ENCODE measurements at places on chromosomes 12 and 14.

- DNase-seq = no peak
These were observed 110.1 kb downstream of the DNAI7 start for GRCh38 chr12:25084816-25085215.

DNA sequence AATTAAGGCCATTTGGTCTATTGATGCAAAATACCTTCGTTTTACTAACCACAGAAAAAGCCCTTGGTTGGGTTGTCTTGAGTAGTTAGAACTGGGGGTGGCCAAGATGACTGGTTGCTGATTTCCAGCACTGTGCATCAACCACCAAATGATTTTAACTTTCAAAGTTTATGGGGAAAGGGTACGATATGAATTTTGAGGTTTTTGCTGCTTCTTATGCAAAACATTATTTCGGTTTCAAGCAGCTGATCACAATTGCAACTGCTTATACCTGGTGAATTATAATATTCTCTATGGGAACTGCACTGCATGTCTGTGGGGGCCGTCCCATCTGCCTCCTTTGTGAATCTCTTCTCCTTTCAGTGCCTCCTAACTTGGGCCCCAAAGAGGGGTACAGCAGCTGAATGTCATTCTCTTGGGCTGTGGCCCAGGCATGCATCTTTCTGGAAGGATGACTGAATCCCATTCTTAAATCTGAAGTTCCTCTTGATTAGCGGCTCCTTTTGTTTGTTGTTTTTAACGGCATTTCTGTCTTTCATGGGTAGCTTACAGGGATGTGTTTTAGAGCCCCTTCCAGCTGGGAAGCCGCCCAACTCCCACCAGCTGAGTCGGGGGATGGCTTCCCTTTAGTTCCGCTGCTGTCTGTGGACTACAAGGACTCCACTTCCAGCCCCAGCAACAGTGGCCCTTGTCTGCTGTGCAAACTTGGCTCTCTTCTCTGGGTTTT lies 479.8 kb downstream of the ZFP36L1 start:
- DNase-seq = no peak

GRCh38 chr14:55139141-55139540 lies 10.1 kb downstream of the LGALS3 start:
- DNase-seq = no peak

DNA sequence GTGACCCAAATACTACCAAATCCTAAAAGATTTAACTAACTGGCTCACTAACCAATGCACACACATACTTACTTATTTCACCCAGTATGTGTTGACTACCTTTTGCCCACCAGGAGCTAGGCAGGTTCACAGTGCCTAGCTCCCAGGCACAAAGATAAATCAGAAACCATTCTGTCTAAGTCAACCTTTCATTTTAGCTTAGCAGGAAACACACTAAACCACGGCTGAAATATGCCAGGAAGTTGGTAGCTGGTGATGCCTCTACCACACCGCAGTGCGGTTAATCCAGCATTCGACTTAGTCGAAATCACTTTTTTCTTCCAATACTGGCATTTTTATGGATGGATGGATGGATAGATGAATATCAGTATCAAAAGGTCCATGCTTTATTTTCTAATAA lies 597.7 kb downstream of the DIO2 start:
- DNase-seq = no peak

- no peak for DNase-seq
These were observed 18.9 kb upstream of the GPR132 start for GRCh38 chr14:105083926-105084685.

DNA sequence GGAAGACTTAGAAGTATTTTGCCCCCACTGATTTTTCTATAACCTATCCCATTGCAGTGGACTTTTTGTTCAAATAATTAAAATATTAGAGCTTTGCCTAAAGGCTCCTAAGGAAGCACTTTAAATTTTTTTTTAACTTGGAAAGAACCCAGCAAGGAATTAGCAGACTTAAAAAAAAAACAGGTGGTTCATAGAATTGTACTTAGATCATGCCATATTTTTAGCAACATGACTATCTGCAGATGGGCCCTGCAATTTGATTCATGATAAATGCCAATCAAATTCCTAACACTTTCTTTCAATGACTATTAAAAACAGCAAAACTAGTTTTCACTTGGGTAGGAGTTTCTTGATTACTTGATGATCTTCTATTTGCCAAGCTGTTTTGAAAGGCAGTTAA lies 11.5 kb downstream of the ADAMTS20 start:
- no peak for DNase-seq

GRCh38 chr14:77243853-77244252 lies 27.2 kb downstream of the NGB start:
- no peak for DNase-seq

DNA sequence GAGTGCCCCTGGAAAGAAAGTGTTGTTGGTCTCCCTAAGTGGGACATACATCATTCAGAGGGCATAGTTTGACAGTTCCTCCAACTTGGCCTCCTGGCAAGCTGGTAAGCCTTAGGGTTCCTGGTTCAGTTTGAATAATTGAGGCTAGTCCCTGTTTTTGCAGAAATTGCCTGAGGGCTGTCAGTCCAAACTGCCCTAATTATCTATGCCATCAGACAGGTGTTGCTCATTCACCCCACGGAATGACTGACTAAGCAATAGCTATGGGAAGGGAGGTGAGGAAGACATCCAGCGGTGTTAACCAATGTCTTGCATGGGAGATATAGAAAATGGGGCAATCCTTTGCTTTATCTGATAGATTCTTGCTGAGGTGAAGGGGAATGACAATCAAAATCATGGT lies 37.6 kb downstream of the SPTSSA start:
- no peak for DNase-seq

DNA sequence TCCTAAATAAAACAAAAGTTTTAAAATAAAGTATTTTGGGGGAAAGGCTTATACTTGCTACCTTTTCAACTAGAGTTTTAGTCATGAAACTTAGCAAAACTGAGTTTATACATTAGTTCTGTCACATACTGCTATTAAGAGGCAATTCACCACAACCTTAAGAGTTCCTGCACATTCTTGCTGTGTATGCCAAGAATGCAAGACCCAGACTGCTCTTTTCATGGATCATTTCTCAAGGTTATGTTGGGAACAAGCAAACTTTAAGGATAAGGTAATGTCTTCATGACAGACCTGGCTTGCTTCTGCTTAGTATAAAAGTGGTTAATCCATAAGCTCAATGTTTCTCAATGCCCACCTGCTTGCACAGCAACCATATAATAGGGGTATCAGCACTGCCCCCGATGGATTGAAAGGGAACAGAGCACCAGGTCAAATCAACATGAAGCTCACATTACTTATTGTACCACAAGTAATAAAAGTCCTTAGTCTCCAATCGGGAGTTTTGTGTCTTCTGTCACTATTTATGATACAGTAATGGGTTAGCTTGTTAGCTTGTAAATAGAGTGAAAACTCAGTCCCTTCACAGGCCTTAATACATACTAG lies 67.6 kb downstream of the KIF21A start:
- no peak for DNase-seq

GRCh38 chr12:26496170-26496569 lies 300.8 kb downstream of the SSPN start:
- DNase-seq = no peak

DNA sequence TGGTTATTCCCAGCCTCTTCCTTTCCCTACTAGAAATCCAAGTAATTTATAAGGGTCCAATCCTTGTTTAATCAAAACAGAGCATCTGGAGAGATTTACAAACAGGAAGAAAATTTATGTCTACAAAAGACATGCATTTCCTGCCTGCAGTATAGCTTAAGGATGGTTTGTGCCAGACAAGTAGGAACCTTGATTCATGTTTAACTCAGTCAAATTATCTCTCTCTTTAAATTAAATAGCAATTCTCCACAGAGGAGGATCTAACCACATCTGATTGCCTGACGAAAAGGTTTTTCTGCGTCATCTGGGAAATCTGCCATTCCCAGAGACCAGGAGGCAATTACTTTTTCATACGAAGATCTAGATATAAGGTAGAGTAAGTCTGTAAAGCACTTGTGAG lies 105.2 kb downstream of the ZFC3H1 start:
- DNase-seq = no peak

DNA sequence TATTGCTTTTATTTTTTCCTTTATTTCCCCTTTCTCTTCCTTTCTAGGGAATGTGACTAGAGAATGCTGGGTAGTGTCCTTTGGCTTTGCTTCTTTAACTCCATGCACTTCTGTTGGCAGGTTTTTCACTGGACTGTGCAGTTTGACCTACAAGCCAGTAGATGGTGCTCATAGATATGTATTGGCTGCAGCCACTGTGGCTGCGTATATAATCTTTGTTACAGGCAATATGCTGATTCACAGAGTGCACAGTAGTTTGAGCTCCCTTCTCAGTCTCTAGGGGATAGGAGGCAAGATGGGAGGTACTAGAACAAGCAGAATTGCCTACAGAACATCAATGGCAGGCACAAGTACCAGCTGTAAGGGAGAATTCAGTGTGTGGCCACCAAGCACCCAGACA lies 503.5 kb downstream of the LRFN5 start:
- no peak for DNase-seq

DNA sequence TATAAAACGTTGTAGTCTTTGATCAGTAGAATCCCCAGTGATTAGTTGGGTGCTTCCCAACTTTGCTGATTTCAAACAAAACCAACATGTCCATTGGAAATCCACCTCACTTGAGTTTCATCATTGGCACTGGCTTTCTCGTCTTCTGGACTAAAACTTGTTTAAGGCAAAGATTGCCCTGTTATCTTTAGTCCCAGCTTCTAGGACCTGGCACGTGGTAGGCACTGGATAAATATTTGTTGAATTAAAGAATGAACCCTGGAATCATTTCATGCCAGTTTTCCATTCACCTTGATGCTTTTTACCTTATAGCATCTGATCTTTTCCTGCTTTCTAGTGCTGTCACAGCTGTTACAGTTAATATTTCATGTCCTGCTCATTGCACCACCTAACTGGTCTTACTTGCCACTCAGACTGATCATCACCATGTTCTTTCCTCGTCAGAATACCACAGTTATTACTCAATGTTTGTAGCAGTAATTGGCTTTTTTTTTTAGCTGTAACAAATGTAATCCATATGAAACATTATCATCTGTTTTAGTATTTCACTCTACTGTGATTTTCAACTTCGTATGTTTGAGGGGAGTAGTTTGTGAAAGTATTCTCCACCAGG lies 7.3 kb upstream of the C12orf50 start:
- DNase-seq = no peak

DNA sequence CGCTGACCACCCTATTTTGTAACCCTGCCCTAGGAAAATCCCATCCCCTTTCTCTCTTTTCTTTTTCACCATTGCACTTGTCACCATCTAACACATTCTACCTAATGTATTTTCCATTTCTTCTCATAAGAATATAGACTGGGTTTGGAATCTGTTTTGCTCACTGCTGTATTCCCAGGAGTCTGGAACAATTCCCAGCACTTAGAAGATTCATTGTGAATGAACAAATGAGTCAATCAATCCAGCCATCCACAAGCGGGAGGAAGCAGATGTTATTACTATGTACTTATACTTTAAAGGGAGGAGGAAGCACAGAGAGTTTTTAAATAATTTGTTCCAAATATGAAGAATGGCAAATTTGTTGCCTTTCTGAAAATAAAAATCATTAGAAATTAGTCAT lies 142.1 kb downstream of the KIF21A start:
- DNase-seq = no peak

- no peak for DNase-seq
These were observed 139.9 kb downstream of the AKAP6 start for GRCh38 chr14:32468955-32469354.

DNA sequence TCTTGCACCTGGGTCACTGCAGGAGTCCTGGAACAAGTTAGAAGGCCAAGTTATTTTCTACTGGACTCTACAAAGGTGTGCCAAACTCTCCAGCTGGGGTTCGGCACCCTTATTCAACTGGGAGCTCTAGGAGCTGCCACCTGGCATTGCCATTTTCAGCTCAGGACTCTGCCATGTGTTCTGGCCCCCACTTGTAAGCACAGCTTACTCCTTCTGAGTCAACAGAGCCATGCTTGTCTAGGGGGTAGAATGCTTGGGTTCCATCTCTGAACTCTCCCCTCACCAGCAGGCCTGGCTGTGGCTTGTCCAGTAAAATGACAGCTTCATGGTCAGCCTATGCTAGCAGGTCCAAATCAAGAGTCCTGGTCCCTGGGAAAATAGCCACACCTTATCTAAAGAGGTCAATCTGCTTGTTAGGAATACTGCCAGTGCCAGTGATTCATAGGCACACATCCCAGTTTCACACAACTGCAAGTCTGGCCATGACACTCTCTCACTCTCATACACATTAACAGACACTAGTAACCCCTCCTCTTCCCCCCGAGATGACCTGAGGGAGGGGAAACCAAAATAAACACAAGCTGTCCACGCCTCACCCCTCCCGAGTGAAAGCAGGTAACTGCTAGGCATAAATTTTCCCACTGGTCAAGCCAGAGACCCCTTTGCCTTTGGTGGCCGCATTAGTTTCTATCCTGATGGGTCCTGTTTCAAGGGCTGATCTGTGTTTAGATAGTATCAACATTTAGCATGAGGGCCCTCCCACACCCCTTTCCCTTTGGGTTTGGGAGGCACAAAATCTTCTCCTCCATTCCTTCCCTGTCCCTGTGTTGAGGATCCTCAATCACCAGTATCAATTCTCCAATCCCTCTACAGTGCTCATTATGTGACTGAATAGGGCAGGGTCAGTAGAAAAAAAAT lies 182.3 kb upstream of the GZMB start:
- no peak for DNase-seq

Measured in stimulated activated CD8-positive, alpha-beta memory T cell treated with anti-CD3 and anti-CD28 coated beads, Interleukin-4, amount 100 ng/mL, for 1 hour (primary cell).